ENCODE measurements at places on chromosomes 7 and 10. TPM values are rescaled to one million over a fixed set of nuclear protein-coding genes. Genes with fewer than 3 reads are reported as not detected.
A peak's percentile ranks its signal among the peaks of the same experiment; 100 is the strongest.

GRCh38 chr7:94403546-94403945, 8.9 kb downstream of the COL1A2 start:
- DNase-seq: no peak

GRCh38 chr10:31209478-31209877, 109.5 kb upstream of the ZEB1 start:
- DNase-seq: peak; percentile 43

DNA sequence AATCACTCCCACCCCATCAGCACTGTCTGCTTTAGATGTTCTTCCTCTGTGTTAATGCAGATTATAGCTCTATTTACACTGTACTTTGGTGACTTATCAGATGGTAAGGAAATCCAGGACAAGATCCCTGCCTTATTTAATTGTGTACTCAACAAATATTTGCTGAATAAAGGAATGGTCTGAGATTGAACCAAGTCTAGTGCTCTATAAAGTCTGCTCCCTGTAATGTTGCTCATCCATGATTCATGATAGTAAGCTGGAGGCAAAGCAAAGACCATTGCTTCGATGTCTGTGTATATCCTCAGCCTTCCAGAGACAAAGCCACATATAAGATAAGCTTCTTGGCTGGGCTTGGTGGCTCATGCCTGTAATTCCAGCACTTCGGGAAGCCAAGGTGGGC, 33.5 kb downstream of the PLCE1 start:
- no peak for DNase-seq

DNA sequence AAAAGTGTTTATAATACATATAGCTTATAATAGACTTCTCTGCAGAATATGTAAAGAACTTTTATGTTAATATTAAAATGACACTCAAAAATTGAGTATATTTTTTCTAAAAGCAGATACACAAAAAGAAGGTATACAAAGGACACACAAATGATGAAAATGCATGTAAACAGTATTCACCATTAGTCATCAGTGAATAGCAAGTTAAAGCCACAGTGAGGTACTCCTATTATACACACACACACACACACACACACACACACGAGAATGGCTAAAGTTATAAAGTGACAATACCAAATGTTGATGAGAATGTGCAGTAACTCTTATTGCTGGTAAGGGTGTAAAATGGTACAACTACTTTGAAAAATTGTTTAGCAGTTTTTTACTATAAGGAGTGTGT, 92.9 kb downstream of the ITGB1 start:
- no peak for DNase-seq

DNA sequence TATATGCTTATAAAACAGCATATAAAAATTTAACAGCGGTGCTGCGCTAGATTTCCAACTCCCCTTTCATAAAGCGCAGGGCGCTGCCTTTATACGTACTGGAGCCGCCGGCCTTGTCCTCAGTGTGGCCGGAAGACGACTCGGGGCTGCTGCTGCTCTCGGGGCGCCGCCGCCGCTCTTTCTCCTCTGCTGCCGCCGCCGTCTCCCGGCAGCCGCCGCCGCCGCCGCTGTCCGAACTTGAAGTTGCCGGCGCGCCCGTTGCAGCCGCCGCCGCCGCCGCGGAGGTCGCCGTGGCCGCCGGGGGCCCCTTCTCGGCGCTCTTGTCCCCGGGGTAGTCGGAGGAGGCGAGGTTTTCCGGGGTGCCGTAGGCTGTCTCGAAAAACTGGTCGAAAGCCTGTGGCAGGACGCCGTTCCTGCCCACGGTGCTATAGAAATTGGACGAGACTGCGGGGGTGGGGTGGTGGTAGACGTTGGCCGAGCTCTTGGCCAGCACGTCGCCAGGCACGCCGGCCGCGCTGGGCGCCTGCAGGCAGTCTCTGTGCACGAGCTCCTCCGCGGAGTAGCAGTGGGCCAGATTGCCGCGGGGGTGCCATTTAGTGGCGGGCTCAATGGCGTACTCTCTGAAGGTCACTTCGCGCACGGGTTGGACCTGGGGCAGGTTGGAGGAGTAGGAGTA, 557 bp downstream of the HOXA11 start:
- DNase-seq: peak; percentile 69

DNA sequence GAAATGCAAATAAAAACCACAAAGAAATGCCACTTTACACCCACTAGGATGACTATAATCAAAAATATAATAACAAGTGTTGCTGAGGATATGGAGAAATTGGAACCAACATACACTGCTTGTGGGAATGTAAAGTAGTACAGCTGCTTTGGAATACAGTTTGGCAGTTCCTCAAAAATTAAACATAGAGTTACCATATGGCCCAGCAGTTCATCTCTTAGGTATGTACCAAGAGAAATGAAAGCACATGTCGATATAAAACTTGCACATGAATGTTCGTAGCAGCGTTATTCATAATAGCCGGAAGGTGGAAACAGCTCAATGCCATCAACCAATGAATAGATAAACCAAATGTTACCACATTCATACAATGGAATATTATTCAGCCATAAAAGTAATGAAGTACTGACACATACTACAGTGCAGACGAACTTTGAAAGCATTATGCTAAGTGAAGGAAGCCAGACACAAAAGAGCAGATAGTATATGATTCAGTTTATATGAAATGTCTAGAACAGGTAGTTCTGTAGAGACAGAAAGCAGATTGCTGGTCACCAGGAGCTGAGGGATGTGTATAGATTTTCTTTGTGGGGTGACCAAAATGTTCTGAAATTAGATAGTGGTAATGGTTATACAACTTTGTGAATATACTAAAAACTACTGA, 12.4 kb downstream of the BCAP29 start:
- no peak for DNase-seq

Gene RNF133
- total RNA-seq: not detected

DNA sequence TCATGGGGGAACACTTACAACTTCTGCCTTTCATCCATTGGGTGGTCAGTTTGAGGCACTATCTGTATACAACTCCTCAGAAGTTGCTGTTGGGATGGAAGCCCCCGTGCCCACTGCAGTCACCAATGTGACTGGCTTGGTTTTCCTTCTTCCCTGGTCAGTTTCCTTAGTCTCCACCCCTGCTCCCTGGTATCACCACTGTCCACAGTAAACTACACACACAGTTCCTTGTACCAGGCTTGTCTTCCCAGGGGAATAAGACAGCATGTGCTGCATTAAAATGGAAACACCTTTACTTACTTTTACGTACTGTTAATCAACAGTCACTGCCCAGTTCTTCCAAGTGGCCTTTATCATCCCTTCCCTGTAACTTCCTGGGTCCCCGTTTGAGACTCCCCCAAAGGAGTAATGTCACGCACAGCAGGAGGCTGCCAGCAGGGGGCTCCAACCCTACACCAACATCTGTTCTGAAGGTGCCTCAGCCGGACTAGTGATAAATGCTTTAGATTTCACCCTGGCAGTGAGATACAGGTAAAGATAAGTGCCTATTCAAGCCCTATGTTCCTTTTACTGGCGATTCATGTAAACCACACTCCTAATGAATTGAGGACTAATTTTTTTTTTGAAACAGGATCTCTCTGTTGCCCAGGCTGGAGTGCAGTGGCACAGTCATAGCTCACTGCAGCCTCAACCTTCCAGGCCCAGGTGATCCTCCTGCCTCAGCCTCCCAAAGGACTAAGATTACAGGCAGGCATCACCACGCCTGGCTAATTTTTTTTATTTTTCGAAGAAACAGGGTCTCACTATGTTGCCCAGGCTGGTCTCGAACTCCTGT, 45.3 kb upstream of the PIK3AP1 start:
- peak; percentile 72 for DNase-seq

DNA sequence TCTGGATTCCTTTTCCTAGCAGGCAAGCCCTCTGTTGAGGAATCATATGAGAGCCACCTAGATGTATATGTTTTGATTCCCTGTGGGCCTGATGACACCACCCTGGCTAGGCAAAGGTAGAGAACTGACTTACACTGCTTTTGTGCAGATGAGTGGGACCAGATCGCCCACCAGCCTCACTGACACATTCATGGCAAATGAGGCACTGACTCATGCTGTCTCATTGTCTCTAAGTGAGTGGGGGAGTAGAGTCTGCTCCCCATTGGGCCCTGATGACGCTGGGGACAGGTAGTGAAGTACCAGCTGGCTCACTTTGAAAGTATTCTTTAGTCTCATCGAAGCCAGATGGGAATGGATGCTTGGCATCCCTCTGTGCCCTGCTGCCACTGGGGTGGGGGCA, 326.3 kb downstream of the ABCA13 start:
- no peak for DNase-seq

GRCh38 chr10:21650353-21650752, 116.3 kb downstream of the MLLT10 start:
- no peak for DNase-seq

Gene CYP2C19
- not detected for total RNA-seq

Gene DPP6
- total RNA-seq: not detected

- no peak for DNase-seq
These were observed 178.1 kb downstream of the CALN1 start for GRCh38 chr7:72234086-72234485.

DNA sequence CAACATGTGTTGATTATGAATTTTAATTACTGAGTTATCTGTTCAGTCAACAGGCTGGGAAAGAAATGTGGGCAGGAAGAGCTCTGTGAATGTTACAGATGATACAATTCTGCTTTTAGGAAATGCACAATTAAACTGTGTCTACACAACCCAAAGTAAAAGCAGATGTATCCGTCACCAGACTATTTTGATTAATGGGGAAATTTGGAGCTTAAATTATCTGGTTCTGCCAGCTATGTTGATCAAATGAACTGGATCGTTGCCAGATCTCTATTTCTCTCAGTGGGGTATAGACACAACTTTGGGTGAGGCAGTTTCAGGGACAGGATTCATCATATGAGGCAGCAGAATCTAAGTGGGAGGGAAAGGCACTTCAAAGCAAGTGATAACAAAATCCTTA, 136.5 kb downstream of the NEUROD6 start:
- DNase-seq: no peak

Gene IKZF1
- total RNA-seq: not detected

GRCh38 chr7:101386558-101387231, 24.0 kb downstream of the COL26A1 start:
- DNase-seq: peak; percentile 99

Gene CRHR2
- total RNA-seq: not detected

- DNase-seq: no peak
These were observed 105.3 kb upstream of the LYZL2 start for GRCh38 chr10:30734901-30735300.

All from SJCRH30 (cell line).